ENCODE measurements at places on chromosomes 16 and 17.

DNA sequence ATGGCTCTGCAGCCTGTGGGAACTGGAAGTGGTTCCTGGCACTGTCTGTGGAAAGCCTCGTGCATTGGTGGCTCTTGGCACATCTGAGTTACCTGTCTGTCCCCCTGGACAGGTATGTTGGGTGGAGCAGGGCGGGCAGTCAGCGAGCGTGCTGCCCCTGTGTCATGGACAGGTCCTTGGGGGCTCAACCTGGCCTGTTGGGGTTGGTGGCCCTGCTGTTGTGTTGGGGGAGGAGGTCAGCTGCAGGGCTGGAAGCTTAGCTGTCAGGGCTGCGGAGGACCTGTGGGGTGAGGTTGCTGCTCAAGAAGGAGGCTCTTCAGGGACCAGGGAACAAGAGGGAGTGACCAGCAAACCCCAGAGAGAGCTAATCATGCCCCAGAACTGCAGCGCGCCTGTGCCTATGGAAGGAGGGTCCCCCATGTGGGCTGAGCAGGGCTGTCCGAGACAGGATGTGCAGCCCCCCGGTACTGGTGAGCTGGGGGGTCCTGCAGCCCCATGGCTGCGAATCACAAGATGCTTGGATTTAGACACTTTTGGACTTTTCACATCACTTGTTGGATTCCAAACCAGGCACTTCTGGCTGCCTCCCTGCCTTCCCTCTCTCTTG is 7.2 kb downstream of the NKD1 start:
- DNase-seq, result no peak

DNA sequence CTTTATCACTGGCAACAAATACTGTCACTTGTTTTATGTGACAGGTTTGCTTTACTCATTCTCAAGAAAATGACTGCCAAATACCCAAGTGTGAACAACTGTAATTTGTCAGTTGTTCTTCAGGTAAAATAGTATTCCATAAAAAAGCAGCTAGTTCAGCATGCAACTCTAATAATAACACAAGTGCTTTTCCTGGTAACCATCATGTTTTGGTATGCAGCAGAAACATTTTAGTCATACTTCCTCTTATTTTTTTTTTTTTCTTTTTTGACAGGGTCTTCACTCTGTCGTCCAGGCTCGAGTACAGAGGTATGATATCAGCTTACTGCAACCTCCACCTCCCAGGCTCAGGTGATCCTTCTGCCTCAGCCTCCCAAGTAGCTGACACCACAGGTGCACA is 4.6 kb downstream of the TERF2 start:
- no peak for DNase-seq

GRCh38 chr16:2773188-2773968 is 3.7 kb downstream of the ELOB start:
- no peak for DNase-seq

DNA sequence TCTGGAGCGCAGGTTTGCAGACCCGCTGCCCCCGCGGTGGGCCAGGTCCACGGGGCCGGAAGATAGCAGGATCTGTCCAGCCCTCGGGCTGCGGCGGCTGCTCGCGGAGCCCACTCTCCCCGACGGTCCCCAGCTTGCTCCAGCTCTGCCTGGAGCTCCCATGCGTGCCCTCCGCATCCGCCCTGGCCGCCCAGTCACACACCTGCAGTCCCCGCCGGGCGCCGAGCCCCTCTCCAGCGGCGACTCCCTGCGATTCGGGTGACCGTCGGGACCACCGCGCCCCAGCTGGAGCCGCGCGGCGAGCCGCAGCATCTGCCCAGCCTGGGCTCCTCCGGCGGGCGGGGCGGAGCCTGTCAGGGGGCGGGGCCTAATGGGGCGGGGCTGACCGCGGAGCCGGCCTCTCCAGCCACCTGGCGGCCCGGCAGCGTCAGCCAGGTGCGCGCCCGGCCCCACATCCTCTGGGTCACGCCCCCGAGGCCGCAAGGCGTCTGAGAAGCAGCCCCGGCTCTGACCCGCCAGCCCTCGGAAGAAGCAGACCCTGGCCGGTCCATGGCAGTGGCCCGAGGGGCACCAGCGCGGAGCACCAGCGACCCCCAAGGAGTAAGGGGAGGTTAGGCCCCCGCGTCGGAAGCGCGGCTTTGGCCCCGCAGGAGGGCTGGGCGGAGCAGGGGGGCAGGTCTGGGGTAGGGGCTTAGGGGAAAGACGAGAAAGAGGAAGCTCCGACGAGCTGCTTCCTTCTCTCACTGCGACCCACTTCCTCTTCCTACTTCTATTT is at the start of gene PIK3R5:
TSS of gene PIK3R5 (minus strand) at position 314 of the 775 bp plus-strand sequence. CDS start 54,213 bp downstream, outside the sequence.
- no peak for DNase-seq

- no peak for DNase-seq
Observed at GRCh38 chr17:178292-179065, 3.0 kb downstream of the DOC2B start.

- no peak for DNase-seq
Observed at GRCh38 chr16:31134625-31135534, 647 bp downstream of the PRSS8 start.

- DNase-seq, result no peak
Observed at GRCh38 chr16:80974649-80975376, 31.9 kb downstream of the CMC2 start.

GRCh38 chr17:57544401-57544800 is 200.7 kb downstream of the CCDC182 start:
- no peak for DNase-seq

DNA sequence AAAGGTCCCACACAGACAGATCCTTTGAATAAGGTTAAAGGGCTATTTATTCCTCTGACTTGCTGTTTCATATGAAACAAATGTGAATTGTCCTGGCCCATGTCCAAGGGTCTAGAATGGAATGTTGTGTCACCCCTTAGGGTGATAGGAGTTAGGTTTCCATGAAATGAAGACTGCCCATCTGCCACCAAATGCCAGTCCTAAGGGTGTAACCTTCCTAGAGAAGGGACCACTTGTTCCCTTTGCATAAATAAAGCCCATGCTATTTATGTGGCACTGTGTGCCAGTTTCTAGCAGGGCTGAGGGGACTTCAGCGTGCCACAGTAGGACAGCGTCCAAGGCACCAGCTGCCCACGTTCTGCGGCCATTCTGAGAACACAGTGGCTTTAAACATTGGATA is 171.3 kb downstream of the ABCA8 start:
- DNase-seq, result no peak

- no peak for DNase-seq
Observed at GRCh38 chr17:19533036-19533717, 477 bp upstream of the SLC47A1 start.

GRCh38 chr17:83100853-83101391 is 21.5 kb downstream of the METRNL start:
- no peak for DNase-seq

DNA sequence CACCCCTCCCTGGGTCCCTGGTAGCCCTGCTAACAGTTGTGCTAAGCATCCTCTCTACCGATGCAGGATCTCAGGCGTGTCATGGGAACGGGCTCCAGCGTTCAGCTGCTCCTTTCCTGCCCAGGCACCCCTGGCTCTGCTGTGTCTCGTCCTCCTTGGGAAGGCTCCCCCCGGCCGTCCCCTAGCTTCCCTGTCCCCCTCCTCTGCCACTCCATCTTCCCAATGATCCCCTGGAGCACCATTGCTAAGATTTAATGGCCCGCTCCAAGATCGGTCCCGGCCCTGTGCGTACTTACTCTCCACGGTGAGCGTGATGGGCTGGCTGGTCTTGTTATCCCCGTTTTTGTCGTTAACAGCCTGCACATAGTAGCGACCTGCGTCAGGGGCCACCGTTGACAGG is 135.5 kb upstream of the CDC42EP4 start:
- no peak for DNase-seq

- no peak for DNase-seq
Observed at GRCh38 chr16:11685844-11686618, 17.8 kb downstream of the SNN start.

DNA sequence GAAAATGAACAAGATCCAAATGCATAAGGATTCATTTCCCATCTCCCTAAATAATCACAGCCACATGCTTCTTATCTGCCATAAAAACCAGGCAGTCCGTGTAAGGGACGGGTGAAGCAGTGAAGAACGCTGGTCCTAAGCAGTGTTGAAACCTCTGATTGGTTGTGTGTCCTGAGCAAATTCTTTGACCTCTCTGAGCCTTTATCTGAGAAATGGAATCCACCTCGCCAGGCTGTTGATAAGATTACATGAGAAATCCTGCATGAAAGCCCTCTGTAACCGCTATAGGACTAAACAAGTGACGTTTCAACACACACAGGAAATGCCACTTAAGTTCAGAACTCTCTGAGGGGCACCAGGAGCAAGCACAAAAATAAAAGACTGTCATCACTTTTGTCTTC is 26.8 kb downstream of the GAS7 start:
- no peak for DNase-seq

DNA sequence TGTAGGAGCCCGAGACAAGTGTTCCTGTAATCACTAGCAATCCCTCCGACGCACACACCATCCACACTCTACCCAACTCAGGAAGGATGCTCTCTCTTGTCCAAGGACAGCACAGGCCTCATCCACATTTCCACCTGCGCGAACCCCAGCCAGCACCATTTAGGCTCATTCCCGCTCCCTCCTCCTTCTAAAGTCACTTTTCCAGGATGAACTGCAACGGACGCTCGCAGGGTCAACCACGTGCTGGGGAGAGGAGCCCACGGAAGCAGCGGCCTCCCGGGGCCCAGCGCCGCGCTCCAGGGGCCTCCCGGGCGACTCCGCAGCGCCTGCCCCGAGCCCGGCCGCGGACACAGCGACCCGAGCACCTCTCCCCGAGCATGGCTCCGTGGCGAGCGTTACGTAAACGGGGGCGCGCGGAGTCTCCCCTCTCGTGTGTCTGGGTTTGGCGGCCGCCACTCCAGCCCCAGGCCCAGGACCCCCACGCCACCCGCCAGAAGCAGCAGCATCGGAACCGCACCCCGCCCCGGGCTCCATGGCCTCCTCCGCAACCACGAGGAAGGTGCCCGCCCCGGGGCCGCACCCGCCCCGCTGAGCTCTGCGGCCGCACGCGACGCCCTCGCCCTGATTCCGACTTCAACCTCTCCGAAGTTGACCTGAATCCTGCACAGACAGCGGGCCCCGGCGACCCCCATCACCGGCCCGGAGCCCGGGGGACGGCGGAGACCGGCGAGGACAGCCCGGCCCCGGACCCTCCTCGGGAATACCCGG is 668 bp downstream of the USP36 start:
- DNase-seq, result peak; percentile 22

DNA sequence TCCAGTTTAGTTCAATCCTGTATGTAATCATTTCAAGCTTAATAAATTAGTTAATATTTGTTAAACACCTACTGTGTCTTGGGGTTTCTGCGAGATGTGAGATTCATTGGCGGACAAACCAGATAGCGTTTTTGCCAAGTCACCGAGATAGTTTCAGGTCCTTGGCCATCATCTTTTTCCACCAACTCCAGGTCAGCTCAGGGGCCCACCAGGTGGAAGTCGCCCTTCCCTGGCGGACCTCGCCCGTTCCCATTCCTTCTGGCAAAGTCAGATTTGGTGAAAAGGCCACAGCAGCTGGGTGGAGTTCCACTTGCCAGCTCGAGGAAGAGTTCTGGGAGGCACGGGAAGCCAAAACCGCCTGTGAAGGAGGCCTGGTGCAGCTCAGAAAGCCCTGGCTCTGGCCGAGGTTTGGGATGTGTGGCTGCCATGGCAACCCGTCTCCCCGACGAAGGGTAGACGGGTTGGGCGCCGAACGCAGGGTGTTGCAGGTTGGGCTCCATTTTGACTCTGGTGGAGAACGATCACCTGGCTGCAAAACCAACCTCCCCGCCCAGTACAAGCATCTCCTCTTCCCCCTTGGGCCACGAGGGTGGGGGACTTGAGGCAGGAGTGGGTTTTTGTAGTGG is 39.5 kb downstream of the CMIP start:
- no peak for DNase-seq

DNA sequence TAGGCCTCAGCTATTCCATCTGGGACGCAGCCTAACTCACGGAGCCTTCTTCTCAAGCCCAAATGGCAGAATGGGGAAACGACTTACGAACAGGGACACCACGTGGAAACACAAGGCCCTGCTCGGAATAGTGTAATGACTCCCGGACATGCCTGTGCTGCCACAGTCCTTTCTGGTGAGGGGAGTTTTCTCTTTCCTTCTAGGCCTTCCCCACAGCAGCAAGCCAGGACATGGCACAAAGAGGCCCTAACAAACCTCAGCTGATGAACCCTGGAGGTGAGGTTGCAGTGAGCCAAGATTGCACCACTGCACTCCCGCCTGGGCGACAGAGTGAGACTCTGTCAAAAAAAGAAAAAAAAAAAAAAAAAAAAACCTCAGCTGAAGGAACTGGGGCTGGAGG is 15.3 kb downstream of the ZBTB4 start:
- no peak for DNase-seq

GRCh38 chr16:17027488-17028129 is 443.2 kb downstream of the XYLT1 start:
- no peak for DNase-seq

- no peak for DNase-seq
Observed at GRCh38 chr17:7408252-7408727, 645 bp downstream of the NLGN2 start.

DNA sequence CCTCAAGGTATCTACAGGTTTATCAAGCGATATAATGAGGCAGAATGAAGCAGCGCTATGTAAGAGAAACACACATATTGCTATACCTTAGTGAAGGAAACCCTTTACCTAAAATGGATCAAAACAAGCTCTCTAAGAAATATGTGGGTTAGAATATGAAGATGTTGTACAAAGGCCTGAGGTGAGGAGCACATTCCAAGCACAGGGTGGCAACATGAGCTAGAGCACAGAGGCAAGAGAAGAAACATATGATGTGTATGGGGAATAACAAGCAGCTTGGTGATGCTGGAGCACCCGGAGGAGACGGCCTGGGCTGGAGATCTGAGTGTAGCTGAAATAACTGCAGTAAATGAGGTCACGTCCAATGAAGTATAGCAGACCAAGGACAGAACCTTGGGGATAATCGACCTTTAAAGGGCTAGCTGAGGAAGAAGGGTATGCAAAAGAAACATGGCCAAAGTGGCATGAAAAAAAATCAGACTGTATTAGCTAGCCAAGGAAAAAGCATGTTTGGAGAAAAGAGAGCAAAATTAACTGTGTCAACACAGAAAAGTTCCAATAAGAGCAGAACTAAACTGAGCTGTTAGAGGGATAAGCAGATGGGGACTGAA is 44.0 kb downstream of the MARVELD3 start:
- DNase-seq, result no peak

GRCh38 chr16:9484426-9484825 is 393.0 kb downstream of the HAPSTR1 start:
- DNase-seq, result no peak

DNA sequence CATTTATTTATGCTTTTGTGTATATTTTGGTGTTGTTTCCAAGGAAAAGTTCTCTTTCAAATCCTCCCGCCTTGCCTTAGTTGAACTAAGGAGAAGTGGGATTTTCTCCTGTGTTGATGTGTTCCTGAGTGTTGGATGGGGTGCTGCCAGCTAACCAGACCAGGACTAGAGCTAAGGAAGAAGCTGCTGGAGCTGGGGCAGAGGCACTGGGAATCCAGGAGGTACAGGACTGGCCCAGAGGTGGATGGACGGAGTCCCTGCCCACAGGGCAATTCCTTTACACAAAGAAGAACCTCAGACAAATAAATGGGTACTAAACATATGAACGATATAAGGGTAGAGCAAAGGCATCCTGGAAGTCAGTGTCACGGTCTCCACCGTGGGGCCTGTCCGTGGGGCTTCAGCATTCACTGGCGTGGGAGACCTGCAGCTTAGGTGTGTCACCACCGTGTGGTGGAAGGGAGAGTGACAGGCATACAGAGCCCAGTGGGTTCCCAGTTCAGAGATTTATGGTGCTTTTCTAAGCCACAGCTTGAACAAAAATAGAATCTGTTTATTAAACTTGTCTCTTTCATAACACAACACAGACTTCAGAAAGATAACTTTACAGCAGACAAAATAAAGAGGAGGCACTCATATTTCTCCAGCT is 270.7 kb downstream of the NTN1 start:
- peak; percentile 8 for DNase-seq

GRCh38 chr17:72419866-72420774 is 299.3 kb downstream of the SOX9 start:
- no peak for DNase-seq

Measured in HT1080 (cell line).